ENCODE measurements at places on chromosomes 7 and 10.

DNA sequence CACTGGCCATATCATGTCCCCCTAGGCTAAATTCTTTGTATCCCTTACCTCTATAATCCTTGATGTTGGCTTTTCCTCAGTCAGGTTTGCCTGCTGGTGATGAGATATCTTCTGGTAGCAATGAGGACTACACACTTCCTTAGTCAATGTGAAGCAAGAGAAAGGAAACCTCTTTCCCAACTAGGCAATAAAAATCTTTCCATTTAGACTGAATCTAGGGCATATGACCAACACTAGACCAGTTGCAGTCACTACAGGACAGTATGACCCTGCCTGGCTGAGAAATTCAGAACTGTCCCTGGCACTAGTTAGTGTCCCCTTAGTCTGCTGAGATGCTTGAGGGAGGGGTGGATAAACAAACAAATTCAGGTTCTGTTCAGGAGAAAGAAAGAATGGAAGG is 142.6 kb downstream of the RNLS start:
- DNase-seq: no peak

DNA sequence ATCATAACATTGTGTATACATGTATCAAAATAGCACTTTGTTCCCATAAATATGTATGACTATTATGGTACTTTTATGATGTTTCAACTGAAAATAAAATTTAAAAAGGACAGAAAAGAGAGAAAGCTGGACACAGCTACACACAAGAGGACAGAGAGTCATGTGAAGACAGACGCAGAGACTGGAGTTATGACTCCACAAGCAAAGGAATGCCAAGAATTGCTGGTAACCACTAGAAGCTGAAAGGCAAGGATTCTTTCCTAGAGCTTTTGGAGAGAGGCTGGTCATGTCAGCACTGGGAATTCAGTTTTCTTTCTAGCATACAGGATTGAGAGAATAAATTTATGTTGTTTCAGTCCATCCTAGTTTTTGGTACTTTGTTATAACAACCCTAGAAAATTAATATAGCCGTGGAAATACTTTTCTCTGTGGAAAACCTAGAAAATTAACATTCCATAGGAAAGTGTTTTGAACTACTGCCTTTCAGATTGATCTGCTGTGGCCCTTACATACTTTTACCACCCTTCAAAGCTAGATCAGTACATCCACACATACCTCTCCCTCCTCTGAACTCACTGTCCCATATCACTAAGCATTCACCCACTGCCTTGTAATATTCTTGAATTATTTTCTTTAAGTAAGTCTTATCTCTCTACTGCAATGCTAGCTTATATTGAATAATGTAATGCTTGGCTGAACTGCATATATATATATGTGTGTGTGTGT is 575.3 kb downstream of the IPMK start:
- DNase-seq: no peak

GRCh38 chr10:116787053-116787659 is 44.8 kb upstream of the HSPA12A start:
- DNase-seq: no peak

GRCh38 chr7:142104550-142105527 is 6.7 kb upstream of the MGAM2 start:
- no peak for DNase-seq

- no peak for DNase-seq
Measured at GRCh38 chr7:66950763-66951162, 29.7 kb downstream of the TMEM248 start.

DNA sequence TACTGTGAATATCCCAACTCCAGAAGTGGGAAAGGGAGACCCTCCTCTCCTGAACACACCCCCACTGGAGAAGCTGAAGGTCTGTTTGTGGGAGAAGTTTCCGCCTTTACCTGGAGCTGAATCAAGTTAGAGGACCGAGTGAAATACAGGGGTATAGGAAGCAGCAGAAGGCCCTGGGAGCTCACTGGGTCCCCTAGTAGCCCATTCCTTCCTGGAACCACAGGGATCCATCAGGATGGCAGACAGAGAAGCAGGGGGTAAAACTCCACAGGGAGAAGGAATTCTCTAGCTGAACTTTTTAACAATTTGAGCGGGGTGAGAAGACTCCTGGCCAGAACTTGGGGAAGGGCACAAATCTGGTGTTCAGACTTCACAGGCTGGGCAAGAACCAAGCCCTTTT is 275.8 kb downstream of the GRID1 start:
- DNase-seq: no peak

- no peak for DNase-seq
Measured at GRCh38 chr10:119313644-119314043, 106.3 kb downstream of the GRK5 start.

GRCh38 chr10:73110345-73110849 is at the start of gene NUDT13:
Gene NUDT13, plus strand, starts transcription at chr10:73110455. Its CDS starts 3,911 bp downstream, at chr10:73114366.
- DNase-seq: no peak

DNA sequence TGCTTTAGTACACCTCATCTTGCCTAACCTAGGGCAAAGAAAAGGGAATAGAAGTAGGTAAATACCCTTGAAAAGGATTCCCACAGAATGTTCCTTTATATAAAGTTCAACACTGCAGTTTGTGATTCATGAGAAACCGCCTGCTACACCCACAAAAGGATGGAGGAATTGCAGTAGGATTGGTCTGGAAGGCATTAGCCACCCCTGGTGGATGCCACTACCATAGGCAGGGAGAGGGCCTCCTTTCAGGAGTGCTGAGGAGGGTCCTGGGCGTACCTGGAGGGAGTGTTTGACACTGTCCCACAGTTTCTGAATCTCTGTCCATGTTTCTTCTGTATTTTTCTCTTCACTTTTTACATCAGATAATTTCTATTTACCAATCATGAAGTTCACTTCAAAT is 221.8 kb upstream of the TMEM72 start:
- DNase-seq: no peak
